ENCODE measurements at places on chromosomes 2 and 18. TPM values are rescaled to one million over a fixed set of nuclear protein-coding genes. Genes with fewer than 3 reads are reported as not detected.

DNA sequence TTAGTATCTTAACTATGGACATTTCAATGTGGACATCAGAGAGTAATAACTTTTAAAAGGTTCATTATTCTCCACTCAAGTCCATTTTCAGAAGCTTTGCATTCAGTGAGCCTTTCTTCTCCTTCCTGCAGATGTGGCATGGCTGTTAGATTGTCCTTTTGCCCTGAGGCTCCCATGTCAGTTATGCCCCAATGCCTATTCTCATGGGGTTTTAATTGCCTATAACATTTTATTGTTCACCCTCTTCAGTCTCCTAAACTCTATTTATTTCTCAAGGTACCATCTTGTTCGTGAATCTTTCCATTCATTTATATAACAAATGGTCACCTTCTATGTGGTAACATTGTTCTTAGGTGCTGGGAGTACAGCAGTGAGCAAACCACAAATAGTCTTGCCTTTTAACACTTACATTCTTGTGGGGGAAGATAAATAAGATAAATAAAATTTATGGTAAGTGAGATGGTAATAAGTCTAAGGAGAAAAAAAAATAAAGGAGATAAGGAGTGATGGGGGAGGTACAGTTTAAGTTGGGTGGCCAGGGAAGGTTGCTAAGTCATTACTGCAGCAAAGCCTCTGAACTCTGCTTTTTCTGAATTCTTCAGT lies 277.9 kb upstream of the SIX3 start:
- DNase-seq, result no peak

DNA sequence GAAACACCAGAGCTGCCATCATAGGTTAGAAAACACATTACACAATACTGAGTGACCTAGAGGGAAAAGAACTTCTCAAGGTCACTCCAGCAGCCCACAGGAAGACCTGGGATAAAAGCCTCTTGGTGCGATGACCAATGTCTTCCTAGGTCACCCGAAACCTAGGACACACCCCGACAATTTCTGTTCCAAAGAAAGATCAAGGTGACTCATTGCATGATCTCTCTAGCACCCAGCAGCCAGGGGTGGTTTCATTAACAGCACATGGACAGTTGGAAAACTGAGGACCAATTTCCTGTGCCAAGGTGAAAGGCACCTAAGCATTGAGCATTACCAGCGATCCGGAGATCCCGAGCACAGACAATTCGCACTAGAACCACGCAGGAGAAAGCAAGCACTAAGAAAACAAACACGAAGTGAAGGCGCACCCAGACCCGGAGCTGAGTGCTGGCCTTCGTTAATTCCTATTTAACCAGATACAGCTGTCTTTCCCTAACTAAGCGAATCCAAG lies 1.5 kb downstream of the CACNB4 start:
- no peak for DNase-seq

DNA sequence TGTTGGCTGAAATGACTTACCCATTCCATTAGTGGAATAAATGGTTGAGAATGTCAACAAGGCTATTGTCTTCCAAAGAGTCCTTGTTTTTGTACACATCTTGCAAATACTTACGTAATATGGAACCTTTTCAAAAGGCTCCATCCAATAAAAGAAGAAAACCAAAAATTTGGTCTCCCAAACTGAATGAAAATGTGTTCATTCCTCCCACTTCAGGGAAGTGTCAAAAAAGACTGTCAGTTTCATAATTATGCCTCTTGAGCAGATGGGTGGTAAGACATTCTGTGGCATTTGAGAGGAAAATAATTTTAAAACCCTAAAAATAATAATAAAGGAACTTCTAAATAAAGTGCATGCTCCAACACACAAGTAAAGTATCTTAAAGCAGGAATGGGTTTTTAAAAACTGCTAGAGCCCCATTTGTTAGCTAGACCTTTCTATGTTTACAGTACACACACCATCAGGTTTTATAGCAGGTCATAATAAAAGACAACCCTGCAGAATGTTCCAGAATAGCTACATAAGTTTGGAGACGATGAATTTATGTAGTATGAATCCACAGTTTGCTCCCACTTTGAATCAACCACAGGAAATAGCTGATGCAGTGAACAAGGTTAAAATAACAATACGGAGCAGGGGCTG lies 843.7 kb downstream of the LRRTM4 start:
- DNase-seq, result no peak

DNA sequence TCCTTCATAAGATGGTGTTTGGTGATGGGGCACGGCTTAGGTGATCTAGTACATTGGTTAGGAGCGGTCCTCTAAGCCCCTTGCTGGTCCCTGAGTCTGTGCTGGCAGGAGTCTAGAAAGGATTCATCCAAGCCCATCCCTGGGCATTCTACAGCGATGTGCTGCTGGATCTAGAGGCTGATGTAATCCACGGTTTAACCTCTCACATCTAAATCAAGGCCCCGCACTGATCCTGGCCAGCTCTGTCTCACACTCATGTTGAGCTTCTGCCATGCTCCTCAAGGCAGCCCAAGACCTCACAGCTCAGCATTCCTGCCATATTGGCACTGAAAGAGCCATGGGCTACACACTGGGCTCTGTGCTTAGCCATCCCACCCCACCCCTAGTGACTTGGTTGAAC lies 664.8 kb downstream of the STK39 start:
- DNase-seq, result no peak

DNA sequence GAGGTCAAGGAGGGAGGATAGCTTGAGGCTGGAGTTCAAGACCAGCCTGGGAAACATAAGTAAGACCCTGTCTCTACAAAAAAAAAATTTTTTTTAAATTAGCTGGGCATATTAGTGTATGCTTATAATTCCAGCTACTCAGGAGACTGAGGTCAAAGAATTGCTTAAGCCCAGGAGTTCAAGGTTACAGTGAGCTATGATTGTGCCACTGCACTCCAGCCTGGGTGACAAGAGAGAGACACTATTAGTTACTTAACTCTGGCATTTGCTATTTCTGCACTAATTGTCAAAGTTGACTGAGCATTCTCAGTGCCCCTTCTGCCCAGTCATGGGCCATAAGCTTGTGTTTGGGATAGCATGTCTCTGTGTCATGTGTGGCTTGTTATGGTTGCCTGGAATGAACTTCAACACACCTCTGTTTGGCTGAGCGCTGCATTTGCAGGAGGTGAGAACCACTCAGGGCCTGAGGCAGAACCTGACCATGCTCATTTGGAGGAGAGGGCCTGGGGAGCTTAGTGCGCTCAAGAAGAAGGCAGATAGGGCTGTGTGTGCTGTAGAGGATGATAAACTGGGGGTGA lies 77.7 kb downstream of the SH3RF3 start:
- no peak for DNase-seq

GRCh38 chr18:79275992-79276391 lies 119.7 kb upstream of the NFATC1 start:
- no peak for DNase-seq

GRCh38 chr2:239809391-239809790 lies 215.8 kb downstream of the NDUFA10 start:
- no peak for DNase-seq

GRCh38 chr2:109512076-109512475 lies 101.7 kb downstream of the SEPTIN10 start:
- no peak for DNase-seq

DNA sequence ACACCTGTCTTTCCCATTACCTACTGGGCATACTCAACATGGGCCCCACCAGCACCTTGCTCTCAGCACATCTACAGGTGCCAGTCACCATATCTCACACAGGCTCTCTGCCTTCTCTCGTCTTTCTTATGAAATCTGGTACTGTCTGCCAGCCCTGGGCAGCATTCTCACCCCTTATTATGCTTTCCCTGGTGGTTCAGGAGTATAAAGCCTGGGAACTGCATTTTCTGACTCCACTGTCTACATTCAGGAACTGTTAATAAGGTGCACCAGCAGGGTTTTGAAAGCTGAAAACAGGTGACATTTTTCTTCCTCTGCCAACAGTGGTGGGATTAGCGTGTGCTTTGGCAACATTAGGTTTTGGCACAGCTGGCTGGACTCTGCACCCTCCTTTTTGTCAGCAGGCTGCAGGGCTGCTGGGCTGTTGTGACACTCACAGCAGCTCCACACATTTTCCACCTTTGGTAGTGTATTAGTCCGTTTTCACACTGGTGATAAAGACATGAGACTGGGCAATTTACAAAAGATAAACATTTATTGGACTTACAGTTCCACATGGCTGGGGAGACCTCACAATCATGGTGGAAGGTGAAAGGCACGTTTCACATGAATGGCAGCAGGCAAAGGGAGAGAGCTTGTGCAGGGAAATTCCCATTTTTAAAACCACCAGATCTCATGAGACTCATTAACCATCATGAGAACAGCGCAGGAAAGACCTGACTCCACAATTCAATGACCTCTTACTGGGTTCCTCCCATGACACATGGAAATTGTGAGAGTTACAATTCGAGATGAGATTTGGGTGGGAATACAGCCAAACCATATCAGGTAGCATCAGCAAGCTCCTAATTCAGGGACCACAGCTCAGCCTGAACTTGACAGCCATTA lies 343.1 kb upstream of the LYPD1 start:
- DNase-seq, result no peak

DNA sequence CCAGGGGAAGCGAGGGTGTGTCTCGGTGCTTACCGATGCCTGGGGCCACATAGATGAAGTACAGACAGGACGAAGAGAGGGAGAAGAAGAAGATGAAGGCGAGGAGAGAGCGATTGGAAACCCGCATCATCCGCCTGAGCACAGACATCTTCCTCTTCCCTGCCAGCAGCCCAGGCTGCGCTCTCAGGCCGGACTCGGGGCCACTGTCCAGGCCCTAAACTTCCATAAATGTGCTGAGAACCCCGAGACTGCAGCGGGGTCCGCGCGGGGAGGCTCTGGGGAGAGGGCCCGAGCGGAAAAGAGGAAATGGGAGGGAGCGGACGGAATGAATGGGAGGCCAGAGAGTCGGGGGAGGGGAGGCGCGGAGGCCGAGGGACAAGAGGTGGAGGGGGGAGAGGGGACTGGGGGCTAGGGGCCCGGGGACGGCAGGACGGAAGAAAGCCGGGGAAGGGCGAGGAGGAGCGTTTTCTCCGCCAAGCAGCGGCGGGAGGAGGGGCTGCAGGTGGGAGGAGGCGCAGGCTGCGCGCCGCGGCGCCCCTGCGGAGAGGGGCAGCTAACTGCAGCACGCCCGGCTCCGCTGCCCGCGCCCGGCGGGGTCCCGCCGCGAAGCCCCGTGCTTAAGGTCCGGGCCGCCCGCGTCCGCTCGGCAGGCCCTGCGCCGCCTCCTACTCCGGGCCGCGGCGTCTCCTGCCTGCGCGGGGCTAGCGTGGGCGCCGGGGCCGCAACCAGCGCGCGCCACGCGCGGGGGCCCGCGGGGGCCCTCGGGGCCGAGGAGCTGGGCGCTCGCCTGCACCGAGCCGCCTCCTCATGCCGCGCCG lies at the start of gene B4GALT6:
Gene B4GALT6, minus strand, starts transcription at position 303 of the 818 bp plus-strand sequence. Its CDS starts 155 bp downstream, at position 148.
- peak; percentile 43 for DNase-seq

- no peak for DNase-seq
These were observed 16.5 kb downstream of the UXS1 start for GRCh38 chr2:106177581-106177980.

- no peak for DNase-seq
These were observed 48.9 kb downstream of the DYNC1I2 start for GRCh38 chr2:171735991-171736710.

DNA sequence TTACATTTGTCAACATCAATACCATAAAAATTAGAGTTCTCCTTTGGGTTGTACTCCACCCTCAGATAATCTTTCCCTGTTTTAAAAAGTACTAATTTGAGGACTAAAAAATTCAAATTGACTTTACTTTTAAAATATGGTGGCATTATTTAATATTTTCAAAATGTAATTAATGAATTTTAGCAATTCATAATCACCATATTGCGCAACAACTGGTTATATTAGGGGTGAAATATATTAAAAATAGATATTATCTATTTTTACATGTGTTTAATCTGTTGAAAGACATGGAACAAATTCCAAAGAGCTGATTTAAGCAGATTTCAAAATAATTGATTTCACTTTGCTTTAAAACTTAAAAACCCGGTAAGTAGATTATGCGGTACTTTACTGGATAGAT lies 236.6 kb upstream of the NOL4 start:
- no peak for DNase-seq

- no peak for DNase-seq
These were observed 17.1 kb upstream of the CAB39 start for GRCh38 chr2:230695551-230695950.

GRCh38 chr2:98806236-98806697 lies 75.3 kb upstream of the MGAT4A start:
- peak; percentile 53 for DNase-seq

- no peak for DNase-seq
These were observed 109.1 kb downstream of the HAUS1 start for GRCh38 chr18:46213295-46213694.

GRCh38 chr2:167258712-167259111 lies 370.4 kb downstream of the XIRP2 start:
- DNase-seq, result no peak

- no peak for DNase-seq
These were observed 17.1 kb downstream of the PDK1 start for GRCh38 chr2:172572981-172573380.

DNA sequence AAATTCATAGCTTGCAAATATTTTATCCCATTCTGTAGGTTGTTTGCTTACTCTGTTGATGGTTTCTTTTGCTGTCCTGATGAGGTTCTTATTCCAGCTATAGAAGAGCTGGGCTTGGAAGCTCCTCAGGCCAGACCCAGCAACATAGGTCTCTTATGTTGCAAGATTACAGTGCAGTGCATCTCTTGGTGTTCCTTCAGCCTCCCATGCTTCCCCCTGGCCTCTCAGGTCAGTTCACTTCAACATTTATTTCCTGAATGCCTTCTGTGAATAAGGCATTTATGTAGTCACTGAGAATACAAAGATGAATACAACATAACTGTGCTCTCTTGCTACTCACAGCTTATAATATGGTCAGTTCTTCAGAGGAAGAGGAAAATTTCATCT lies 179.0 kb upstream of the SLC39A10 start:
- DNase-seq, result no peak

Gene PROC
- polyA plus RNA-seq, result 0.35 TPM

Gene CRYGC
- not detected for polyA plus RNA-seq

Gene TTC31
- 23.0 TPM for polyA plus RNA-seq

Gene SPC25
- 16.1 TPM for polyA plus RNA-seq

Gene UGT1A8
- not detected for polyA plus RNA-seq

Gene EVA1A
- 6.2 TPM for polyA plus RNA-seq

Gene HMSD
- 1.4 TPM for polyA plus RNA-seq

Gene ASXL3
- polyA plus RNA-seq, result 4.4 TPM

Gene INO80B
- 19.8 TPM for polyA plus RNA-seq

Gene NLRC4
- polyA plus RNA-seq, result 1.1 TPM
